Left ventricle myocardium inferior (tissue), 1 donor: ENCODE measurements at places on chromosomes 4 and X.
A peak's percentile ranks its signal among the peaks of the same experiment; 100 is the strongest.

DNA sequence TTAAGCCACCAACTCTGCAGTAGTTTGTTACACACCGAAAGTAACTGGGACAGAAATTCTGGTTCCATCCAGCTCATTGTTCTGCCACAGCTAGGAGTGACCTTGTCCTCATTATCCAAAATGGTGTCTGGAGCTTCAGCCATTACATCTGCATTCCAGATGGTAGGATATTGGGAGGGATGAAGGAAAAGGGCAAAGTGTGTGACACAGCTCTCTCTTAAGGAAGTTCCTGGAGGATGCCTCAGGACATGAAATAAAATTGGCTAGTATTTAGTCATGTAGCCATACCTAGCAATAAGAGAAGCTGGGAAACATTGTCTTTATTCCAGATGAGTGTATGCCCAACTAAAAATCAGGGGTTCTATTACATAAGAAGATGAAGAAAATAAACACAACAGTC, 262.0 kb downstream of the BCOR start:
- no peak for DNase-seq

- no peak for DNase-seq
These were observed 31.6 kb upstream of the CLNK start for GRCh38 chr4:10716163-10716562.

- no peak for DNase-seq
These were observed 147.0 kb upstream of the LEF1 start for GRCh38 chr4:108315694-108316093.

- no peak for DNase-seq
These were observed 2429.7 kb downstream of the PCDH7 start for GRCh38 chr4:33149658-33150524.

- DNase-seq = no peak
These were observed 124.4 kb downstream of the CHRDL1 start for GRCh38 chrX:110671068-110671803.

- no peak for DNase-seq
These were observed 119.7 kb upstream of the NWD2 start for GRCh38 chr4:37124800-37125199.

DNA sequence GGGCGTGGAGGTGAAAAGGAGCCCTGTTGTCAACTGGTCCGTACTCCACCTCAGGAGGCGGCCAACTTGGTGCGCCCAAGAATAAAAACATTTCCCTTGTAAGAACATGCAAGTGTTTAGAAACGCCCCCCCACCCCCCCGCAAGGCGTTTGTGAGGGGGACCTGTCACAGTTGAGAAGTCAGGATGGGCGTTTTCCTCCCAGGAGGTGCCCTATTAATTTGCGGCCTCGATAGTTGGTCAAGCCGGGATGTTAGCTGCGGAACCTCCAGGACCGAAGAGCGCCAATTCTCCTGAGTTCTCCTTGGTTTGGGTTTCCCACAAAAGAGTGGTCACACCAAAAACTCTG, 651 bp upstream of the SAP30 start:
- DNase-seq = peak; percentile 72

- no peak for DNase-seq
These were observed 18.8 kb downstream of the BMP3 start for GRCh38 chr4:81049330-81049729.

- no peak for DNase-seq
These were observed 65.3 kb downstream of the PDGFC start for GRCh38 chr4:156906325-156906724.

DNA sequence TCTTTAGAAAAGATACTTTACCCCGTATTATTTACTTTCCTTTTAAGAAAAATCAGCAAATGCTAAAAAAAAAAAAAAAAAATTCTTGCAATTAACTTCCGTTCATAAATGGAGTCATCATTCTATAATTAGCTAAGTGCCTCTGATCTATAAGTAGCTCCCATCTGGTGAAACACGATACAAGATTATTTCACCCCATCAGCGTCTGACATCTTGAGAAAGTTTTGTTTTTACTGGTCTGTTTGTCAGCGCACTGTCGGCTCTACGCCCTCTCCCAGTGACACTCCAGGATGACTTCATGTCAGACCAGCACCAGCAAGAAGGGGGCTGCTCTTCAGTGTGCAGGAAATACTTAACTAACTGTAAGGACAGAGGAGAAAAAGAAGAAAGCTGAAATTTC, 108.3 kb downstream of the AFAP1 start:
- no peak for DNase-seq

DNA sequence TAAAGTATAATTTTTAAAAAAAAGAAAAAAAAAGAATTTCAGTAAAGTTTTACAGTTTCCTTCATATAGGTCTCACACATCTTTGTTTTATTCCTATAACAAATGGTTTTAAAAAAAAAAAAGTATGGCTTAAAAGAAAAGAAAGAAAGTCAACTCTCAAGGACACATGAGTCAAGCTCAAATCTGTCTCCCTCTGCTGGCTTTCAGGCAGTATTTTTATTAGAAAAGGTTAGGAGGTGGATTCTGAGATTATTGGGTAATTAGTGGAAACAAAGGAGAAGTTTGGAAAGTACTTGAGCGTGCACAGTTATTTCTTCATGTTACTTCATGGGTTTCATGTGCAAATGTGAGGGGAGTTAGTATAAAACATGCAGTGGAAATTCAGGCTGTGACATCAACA, 36.6 kb upstream of the BTC start:
- DNase-seq = no peak

DNA sequence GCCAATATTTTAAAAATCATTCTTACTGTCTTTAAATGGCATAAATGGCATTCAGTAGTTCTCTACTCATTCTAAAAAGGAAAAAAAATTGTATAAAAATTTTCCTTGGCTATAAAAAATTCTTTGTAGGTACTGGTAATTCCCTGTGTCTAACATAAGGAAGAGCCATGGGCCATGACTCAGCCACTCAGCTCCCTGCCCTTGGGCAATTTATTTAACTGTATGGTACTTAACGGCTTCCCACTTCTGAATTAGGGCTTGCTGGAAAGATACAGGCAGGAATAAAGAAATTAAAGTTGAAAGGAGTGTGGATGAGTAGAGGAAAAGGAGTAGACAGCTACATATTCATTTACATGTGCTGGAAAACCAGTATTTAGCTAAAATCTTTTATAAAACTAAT, 30.6 kb downstream of the ABHD18 start:
- DNase-seq = no peak

DNA sequence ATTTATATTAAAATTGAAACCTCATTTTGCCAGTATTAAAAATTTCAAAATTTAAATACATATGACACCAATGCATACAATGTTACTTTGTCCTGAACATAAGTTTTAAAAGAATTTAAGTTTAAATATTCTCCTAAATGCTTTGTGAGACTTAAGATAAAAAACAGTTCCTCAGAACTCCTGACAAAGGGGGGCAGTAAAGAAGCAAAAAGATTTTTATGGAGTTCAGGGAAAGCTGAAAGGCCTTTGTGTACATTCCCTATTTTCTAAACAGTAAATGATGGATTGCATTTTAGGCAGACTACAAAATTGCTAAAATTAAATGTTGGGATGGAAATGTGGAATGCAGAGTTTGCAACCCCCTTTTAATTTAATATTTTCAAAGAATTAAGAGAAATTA, 81.7 kb downstream of the SNCA start:
- DNase-seq = no peak

GRCh38 chr4:25313201-25313895, 774 bp downstream of the ZCCHC4 start:
- DNase-seq = no peak

GRCh38 chr4:170162416-170162815, 72.7 kb upstream of the AADAT start:
- DNase-seq = no peak

DNA sequence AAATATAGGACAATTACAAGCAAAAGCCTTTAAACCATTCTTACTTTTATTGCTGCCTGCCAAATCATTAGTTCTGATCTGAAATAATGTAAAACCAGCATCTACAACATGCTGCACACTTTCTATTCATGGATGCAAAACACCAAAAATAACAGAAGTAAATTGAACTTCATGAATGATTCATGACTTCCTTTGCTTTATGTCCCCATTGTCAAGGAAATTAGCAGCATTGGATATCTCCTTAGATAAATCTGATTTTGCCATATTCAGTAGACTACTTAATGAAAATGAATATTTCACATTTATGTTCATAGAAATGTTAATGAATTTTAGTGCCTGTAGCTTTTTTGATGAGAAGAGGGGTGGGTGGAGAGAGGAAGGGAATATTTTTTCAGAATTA, 132.6 kb downstream of the COMMD8 start:
- DNase-seq = no peak

DNA sequence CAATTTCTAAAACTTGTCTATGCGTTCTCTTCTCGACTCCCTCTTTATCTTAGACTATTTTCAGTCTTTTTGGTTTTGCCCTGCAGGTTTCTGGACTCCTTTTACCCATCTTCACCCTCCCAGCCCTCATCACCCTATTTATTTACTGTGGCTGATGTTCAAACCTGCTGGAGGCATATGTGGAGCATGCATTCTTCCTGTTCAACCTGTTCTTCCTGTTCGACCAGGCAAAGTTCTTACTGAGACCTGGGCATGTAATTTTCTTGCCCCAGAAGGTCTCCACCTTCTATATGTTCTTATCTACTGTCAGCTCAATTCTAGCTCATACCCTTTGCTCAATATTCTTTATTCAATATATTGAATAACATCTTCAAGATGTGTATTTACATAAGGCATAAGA, 69.4 kb upstream of the AGA start:
- no peak for DNase-seq

DNA sequence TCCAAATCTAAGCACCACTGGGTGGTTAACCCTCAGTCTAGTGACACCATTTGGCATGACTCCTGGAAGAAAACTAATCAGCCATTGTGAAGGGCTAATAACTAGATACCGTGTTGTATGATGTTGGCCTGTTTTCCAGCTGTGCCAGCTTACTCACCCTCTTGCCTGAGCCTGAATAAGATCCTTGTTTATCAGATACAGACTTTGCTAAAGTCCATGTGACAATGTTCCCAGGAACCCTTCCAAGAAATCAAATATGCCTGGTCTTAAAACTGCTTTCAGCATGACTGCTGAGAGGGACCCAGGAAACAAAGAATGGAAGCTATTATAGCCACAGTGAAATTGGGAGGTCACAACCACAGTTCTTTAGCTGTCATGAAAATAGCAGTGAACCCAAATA, 640.8 kb upstream of the INTU start:
- DNase-seq = no peak

DNA sequence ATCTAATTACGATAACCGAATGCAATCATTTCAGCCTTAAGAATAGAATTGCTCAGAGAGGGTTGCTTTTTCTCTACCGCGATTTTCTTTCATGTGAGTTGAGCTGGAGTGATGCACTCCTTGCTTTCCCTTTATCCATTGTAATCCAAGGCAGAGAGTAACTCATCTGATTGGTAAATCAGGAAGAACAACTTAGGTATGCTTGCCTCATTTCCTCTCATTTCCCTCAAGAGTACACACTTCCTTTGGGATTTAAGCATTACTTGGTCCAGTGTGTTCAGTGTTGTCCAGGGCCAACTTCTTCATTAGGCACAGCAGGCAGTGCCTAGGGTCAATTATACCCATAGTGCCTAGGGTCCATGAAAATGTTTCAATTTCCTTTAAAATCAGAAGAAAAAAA, 15.7 kb upstream of the N4BP2 start:
- DNase-seq = no peak

DNA sequence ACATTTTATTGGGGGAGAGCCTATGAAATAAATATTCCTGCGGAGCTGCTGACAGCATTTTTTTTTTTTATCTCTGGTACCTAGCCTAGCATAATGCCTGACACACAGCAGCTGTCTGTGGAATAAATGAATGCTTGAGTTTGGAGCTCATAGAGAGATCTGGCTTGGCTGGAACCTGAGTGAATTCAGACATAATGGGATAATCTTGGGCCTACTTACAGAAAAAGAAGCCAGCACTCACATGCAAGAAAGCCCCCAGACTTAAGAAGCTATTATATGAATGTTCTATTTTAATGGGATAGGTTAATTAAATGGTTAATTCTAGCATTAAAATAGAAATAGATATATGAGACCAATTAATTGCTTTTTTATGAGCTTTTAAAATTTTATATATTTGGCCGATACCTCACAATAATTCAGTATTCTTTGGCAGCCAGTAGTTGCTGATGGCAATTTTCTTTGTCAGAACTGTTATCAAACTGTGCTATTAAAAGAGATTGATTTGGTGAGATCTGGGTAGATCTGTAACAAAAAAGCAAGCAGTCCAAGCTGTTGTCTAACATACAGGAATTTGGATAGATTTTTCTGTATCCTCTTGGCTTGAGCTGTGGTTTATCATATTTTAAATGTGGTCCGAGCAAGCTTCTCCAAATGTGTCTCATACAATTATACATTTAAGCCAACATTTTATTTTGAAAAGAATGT, 654.2 kb downstream of the PCDH7 start:
- DNase-seq = no peak

DNA sequence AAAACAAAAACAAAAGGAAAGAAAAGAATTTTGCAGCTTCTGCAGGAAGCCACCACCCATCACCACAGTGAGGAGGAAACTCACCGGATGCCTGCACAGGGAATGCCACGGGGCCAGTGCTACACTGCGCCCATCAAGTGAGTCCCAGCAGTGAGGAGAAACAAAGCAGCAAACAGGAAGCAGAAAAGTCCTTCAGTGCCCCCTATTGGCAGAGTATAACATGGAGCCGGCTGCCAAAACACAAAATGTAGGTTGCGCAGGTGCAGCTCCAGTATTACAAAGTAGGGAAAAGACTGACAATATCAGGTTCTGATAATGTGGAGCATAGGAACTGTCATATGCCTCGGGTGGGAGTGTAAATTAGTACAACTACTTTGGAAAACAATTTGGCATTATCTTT, 23.3 kb upstream of the SCML2 start:
- no peak for DNase-seq

DNA sequence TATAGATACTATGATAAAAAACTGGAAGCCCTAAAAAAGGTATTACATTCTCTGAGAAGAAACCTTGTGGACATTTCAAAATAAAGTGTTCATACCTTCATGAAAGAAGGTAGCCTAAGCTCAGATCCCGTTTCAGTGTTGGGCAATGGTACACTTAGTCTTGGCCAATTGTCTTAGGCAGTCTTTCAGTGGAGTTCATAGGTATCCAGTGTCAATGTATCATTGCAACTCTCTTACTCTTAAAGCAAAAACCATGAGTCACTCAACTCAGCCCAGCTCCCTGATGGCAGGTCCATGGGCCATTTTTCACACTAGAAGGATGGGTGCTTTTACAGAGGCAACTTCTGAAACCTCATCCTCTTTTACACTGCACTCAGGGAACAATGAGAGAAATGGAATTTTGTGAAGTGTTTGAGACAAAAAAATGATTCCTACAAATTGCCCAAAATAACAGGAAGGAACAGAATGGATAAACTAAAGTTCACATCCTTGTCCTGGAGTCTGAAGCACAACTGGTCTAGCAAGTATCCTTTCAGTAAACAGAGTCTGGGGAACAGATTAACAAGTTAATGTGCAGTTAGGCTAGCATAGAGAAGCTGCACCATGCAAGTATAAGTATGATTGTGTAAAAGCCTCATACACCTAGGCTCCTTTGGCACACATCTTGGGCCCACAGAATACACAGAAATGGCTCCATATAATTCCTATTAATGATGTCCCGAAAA, 7.0 kb upstream of the ZNF827 start:
- no peak for DNase-seq

- no peak for DNase-seq
These were observed 353.0 kb downstream of the ADAM29 start for GRCh38 chr4:175271010-175271630.
